Prostate gland (tissue), 2 donors: ENCODE measurements at places on chromosomes 3 and 15. TPM values are rescaled to one million over a fixed set of nuclear protein-coding genes. Genes with fewer than 3 reads are reported as not detected.

Gene SPINT1
- total RNA-seq = 295 TPM

Gene NEK10
- 8.9 TPM for total RNA-seq

Gene CHL1
- total RNA-seq = 6.1 TPM

Gene HIGD2B
- total RNA-seq = not detected

Gene CNTN3
- total RNA-seq = 8.2 TPM

Gene PLSCR5
- not detected for total RNA-seq

Gene COL7A1
- 84.8 TPM for total RNA-seq
